A549 (cell line): ENCODE measurements at places on chromosomes 16 and 17.

DNA sequence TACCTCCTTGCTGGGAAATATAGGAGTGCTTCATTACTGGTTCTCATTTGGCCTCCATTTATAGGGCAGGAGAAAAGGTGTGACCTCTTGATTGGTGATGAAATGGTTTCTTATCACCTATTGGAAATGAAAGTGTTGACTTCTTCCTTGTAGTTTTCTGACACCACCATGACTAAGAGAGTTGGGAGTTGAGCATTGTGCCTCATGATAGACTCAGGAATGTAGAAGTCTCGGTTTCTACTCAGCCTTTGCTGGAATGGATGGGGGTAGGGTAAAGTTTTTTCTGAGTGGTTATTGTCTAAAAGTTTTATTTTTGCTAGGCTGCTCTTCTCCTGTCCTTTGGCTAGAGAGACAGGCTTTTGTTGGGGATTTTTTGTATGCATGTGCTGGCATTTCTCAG is 117.4 kb downstream of the PHKB start:
- DNase-seq = no peak

GRCh38 chr17:20779521-20779920 is 200.0 kb downstream of the CDRT15L2 start:
- DNase-seq = no peak

DNA sequence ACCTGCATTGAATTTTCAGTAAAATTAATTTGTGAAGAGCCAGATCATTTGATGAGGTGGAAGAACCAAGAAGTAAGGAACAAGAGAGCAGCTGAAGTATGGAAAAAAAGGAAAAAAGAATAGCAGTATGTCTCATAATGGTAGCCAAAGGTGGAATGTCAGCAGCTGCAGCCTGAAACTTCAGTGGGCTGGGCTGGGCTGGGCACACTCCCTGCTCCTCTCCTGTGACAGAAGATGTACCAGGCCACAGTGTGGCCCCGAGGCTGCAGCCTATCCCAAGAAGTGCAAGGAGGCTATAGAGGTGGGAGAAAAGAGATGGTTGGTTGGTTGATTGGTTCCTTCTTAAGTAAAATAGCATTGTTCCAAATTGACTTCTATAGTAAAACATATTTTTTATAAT is 84.5 kb downstream of the TNRC6C start:
- DNase-seq = no peak

DNA sequence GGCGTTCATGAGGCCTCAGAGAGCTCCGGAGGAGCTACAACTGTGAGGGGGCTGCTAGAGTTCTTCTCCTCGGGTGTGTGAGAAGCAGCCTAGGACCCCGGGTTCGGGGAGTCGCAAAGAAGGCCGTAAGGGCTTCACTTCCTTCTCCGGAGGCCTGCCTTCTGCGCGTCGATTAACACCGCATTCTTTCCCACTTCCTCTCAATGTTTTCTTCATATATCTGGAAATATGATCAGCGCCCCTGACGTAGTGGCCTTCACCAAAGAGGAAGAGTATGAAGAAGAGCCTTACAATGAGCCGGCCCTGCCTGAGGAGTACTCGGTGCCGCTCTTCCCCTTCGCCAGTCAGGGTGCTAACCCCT is 449 bp downstream of the SMCR8 start:
- no peak for DNase-seq

DNA sequence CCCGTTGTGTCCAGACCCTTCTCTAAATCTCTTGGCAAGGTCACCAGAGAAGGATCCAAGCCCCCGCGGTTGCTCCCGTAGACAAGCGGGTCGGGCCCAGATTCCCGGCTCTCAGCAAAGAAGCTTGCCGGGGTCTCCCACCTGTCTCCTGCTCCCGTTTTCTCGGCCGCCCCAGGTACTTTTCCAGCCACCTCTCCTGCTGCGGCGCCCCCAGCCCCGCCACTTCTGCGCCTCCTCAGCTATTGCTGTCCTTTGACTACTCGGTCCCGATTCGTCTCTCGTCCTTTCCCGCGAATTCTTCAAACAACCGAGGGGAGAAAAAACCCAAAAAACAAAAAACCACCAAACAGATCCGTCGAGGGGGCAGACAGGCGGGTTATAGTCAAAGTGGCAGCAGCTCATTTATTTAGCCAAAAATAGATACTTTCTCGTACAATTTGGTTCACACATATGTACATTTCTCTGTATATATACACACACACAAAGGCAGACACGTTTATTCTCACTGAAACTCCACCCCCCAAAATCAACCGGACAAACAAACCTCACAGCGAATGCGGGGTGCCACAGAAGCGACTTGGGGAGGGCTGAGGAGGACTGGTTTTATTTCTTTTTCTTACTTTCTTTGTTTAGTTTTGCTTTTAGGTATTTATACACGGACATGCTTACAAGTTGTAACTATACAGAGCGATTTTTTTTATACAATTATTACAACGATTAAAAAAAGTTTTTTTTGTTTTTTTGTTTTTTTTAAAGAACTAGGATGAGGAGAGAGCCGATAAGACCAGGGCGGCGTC is 3.5 kb downstream of the IRX3 start:
- DNase-seq = no peak

GRCh38 chr17:49554694-49555494 is 20.8 kb upstream of the NXPH3 start:
- DNase-seq = no peak

DNA sequence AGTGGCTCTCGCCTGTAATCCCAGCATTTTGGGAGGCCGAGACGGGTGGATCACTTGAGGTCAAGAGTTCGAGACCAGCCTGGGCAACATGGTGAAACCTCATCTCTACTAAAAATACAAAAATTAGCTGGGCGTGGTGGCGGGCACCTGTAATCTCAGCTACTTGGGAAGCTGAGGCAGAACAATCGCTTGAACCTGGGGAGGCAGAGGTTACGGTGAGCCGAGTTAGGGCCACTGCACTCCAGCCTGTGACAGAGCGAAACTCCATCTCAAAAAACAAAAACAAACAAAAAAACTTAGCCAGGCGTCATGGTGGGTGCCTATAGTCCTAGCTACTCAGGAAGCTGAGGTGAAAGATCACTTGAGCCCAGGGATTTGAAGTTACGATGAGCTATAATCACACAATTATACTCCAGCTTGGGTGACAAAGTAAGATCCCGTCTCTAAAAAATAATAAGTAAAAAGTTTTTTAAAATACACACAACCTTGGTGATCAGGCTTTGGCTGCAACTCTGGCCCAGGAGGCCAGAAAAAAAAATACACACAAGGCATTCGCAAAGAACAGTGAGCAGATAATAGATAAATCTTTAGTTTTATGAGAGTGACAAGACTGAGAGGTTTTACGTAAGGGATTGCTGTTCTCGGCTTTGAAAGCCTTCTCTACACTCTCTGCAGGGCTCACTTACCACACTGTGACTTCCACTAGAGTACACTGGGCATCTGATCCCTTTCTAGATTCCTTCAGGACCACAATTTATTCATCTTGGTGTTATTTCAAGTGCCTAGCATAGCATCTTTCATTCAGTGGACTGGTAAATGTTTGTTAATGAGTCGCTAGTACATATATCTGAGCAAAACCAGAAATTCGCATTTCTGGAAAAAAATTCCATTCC is 5.9 kb downstream of the GSPT1 start:
- DNase-seq = no peak

GRCh38 chr17:9845306-9845705 is 19.6 kb downstream of the GLP2R start:
- no peak for DNase-seq

GRCh38 chr16:188674-189073 is 8.4 kb downstream of the HBQ1 start:
- DNase-seq = no peak

- DNase-seq = no peak
Measured at GRCh38 chr16:4525069-4525468, 13.5 kb downstream of the CDIP1 start.

DNA sequence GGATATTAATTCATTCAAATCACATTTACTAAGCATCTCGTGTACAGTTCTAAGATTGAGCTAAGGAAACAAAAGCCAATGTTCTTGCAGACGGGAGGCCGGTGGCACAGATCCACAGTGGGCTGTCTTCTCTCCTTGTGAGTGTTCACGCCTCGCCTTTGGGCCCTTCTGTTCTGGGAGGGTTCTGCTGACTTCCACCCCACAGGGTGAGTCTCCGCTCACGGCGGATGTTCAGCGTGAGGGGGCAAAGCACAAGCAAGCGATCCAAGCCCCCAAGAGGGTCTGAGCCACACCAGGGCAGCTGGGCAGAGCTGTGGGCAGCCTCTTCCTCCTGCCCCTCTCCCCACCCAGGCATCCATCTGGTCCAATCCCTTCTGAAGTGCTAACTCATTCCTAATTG is 84.3 kb upstream of the DOC2B start:
- DNase-seq = no peak

GRCh38 chr16:53176434-53176833 is 121.6 kb downstream of the CHD9 start:
- DNase-seq = no peak

DNA sequence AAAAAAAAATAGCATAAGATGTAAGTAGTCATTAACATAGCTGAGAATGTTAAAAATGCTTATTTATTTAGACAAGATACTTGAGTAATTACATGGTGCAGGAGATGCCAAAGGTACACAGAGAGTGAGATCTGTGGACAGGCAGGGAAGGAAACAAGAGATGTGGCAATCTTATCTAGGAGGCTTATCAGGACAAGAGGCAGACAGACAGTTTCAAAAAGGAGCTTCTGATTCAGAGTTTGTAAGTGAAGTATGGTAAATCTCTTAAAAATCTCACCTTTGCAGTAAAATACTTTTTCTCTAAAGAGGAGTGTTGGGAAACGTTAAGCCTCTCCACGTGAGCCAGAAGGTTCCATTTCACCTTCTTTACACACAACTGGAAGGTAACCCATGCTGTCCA is 19.9 kb upstream of the GHDC start:
- no peak for DNase-seq

DNA sequence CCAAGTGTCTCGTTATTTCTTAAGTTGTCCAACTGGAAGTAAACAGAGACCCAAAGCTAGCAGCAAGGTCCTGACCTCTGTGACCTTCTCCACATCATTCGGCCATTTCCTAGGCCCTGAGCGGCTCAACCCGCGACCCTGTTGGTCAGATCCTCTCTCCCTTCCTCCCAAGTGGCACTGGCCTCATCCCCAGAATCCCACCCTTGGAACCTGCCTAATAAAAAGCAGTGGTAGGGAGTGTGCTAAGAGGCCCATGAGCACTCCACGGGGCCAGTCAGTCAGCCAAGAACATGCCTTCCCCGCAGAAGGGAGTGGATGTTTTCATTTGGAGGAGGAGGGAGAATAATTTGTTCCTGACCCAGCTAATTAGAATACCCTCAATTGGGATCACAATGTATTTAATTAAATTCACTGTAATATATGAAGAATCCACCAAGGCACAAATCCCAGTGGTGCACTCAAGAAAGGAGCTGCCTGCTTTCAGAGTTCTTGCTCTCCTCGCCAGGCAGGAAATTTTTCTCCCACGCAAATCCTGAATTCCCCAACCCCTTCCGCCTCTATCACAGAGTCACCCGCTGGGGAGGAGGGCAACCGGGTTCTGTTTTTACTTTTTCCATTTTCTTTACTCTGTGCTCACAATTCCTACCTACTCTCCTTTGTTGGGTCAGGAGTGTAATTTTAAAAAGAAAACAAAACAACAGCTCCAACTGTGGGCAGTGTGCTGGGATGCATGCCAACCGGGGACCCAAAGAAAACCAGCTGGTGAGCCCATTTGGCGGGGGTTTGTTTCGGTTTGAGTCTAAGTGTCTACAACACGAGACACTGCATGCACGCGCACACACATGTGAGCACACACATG is 153.4 kb downstream of the ZFHX3 start:
- DNase-seq = no peak

DNA sequence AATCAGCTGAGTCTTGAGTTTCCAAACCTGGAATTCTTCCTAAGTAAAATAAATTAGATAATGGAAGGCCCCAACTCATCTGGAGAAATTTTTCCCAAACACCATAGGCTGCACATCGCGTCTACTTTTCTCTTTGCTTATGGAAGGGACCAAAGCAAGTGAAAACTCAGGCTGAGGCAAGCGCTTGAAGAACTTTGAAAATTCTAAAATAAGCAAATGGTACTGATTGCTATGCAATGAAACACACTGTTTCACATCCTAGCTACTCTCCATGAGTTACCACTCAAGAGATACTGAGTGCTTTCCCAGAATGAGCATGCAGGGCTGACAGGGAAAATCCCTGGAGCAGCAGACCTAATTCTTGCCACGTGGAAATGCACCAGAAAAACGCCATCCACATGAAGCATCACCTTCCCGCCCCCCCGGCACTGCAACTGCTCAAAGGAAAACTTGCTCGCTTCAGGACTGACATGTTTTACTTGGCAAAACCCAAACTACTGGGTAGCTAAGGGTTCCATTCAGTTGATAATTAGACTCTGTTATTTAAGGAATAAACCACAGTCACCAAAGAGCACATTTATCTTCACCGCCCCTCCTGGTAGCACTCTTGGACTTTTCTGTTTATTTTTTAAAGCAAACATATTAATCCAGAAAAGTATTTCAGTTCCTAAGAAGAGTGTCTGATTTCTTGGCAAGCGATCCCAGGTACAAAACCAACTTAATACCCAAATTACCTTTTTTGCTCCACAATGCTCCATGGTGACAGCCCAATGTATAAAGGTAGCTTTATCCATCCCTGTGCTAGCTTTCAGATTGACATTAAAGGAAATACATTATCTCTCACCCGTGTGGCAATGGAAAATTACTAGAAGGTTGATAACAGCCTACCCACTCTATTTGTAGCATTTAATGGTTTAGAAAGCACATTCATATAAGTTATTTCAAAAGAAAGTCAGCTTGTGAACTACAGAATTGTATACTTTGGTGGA is 62.5 kb downstream of the WDR59 start:
- DNase-seq = no peak

GRCh38 chr17:32953045-32953444 is 25.1 kb downstream of the TMEM98 start:
- no peak for DNase-seq

DNA sequence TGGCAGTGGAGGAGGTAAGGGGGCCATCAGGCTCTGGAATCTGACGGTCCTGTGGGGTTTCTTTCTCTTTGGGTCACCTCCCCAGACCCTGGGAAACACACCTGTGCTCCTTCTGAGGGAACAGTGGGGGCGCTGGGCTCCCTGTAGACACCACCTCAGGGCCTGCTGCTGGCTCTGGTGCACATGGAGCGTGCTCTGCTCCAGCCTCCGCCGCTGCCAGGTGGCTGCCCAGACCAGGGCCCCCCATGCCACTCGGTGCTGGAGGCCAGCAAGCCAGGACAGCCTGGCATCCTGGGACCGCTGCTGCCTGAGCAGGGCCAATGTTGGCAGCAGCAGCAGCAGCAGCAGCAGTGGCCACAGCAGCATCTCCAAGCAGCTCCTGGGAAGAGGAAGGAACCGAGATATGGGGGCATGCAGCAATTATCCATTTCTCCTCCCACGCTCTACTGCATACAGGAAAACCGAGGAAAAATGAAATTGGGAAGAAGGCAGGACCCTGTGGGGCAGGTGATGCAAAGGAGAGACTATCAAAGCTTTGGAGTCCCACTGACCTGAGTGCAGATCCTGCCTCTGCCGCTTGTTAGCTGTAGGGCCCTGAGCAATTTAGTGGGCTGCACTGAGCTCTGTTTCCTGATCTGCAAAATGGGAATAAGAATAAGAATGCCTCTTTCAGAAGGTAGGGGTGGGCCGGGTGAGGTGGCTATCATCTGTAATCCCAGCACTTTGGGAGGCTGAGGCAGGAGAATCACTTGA is 902 bp downstream of the GHDC start:
- DNase-seq = no peak

- no peak for DNase-seq
Measured at GRCh38 chr17:46759141-46759540, 59.4 kb downstream of the WNT3 start.
